MM.1S (cell line): ENCODE measurements at places on chromosomes 1 and 21.

GRCh38 chr1:52193985-52194384, 52.1 kb downstream of the ZFYVE9 start:
- no peak for DNase-seq

DNA sequence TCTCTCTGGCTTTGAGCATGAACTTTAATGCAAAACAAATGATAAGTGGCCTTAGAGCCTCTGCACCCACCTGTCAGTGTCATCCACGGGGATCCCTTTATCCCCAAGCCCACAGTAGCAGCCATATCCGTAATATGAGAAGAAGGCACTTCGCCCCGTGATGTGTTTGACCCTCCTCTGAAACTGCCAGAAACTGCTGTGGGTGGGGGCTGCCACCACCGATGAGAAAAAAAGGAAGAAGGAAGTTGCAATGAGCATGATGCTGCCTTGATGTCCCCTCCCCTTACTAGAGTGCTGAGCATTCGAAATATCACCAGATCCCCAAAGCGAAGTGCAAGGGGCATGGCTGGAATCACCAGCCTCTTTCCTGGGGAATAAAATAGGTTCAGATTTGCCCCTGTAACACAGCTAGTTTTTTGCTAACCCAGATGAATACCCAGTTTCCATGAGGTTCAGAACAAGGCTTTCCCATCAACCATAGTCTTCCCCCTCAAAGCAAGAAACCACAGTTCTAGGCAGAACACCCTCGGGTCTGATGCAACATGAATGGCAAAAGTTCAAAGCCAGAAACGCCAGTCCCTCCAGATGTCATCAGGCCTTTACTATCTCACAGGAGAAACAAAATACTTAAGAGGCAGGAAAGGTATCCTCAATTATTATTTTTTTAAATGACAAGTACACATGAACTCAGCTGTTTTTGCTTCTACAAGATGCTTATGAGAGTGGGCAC, 10.8 kb upstream of the UBXN10 start:
- DNase-seq, result no peak

DNA sequence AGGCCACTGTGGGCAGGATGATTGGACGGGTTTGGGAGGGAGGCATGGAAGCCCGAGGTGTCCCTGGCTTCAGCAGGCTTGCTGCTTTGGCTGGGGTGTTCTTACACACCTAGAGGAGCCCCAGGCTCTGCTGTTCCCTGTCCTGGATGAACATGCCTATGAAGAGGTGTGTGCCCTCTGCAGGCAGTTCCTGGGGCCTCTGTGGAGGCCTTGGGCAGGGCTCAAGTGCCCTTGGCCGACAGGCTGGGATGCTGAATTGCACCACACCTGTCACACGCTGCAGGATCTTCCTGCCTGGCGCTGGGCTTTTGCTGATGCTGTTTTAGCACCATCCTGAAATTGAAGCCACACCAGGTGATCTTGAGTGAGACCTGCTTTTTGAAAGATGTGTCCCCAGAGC, 415.0 kb upstream of the VAMP3 start:
- no peak for DNase-seq

DNA sequence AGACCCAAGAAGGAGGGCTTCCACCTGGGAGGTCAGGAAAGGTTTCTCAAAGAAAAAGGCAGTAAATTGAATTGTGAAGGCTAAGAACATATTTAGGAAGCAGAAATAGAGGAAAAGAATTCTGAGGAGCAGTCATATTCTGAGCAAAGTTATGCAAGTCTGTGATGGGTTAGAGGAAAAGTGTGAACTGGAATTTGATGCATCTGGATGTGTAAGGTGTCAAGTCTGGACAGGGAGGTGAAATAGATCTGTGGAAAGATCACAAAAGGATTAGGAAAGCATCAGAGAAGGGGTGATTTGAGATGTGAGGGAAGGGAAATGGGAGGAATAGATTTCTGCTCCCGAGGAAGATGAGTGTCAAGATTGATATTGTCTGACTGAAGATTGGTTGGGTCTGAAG, 18.1 kb upstream of the PRDM2 start:
- no peak for DNase-seq

DNA sequence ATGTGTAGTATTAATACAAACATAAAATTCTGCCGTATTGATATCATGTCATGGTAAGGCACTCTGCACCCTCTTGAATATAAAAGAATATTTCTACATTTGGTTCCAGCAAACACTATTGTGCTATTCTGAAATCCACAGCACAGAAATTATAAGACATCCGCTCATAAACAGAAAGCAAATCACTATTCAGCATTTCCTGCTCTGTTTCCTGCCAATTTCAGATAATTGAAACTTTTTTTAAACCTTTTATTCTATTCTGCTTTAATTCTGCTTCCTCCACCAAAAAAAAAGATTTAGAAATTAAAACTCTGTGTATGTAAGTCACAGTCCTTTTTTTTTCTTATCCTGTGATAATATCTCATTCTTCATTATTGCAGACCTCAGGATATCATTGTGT, 39.6 kb upstream of the PLEKHO1 start:
- no peak for DNase-seq

DNA sequence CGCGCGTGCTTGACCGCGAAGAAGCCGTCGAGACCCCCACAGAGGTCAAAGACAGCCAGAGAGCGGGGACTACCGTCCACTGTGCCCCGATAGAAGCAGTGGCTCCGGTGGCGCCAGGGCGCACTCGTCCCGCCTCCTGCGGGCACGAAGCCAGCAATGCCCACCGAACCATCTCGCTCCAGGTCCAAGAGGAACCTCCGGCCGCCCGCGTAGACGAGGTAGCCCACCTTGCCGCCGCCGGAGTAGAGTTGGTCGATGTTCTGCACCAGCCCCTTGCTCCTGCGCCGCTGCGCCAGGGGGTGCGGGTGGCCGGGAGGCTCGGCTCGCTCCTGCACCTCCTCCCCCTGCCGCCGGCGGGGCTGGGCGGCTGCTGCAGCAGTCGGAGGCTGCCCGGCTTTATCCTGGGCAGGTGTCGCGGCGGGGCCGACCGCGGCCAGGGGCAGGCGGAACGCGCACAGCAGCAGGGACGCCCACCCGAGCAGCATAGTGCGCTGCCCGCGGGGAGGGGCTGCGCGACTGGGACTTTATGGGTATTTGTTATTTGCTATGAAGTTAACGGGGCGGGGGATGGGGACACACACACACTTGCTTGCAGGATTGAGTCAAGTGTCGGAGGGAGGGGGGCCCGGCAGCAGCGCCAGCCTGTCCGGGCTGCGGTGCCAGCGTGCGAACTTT, 844 bp downstream of the ADAMTS5 start:
- DNase-seq, result no peak

- DNase-seq, result peak; percentile 38
Observed at GRCh38 chr1:17081439-17081838, 27.6 kb upstream of the SDHB start.

GRCh38 chr1:25834894-25835293, 15.1 kb downstream of the MTFR1L start:
- no peak for DNase-seq

DNA sequence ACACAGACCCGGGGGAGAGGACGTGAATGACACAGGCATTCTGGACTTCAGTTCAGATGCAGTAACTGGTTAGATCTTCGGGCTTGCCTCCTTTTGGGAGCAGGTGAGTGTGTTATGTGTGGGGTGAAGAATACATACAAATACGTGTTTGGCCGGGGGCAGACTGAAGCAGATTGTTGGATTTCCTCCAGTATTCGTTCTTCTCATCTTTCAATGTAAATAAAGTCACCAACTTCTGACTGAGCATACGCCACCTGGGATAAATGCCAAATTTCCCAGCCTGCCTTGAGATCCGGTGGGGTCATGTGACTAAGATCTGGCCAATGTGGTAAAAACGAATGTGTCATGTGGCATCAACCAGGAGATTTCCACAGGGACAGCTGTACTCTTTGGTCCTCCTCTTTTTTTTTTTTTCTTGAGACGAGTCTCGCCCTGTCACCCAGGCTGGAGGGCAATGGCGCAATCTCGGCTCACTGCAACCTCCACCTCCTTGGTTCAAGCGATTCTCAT, 189.8 kb downstream of the RGS7 start:
- DNase-seq, result no peak

DNA sequence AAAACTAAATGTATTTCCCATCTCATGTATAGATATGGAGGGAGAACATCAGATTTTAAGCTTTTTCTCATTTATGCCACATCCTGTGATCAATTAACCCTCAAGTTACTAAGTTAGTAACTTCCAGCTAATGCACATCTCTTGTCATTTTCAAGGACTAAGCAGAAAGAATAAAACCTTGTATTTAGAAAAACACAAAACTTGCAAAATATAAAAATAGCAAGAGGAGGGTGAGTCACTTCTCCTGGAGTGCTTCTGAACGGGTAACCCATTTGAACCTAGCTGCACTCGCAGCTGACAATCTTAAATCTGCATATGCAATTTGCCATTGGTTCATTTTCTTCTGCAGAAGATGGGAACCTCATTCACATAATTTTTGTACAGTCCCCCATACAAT, 500.5 kb downstream of the SETD4 start:
- DNase-seq, result no peak

GRCh38 chr1:213698092-213698702, 289.6 kb upstream of the PROX1 start:
- no peak for DNase-seq

DNA sequence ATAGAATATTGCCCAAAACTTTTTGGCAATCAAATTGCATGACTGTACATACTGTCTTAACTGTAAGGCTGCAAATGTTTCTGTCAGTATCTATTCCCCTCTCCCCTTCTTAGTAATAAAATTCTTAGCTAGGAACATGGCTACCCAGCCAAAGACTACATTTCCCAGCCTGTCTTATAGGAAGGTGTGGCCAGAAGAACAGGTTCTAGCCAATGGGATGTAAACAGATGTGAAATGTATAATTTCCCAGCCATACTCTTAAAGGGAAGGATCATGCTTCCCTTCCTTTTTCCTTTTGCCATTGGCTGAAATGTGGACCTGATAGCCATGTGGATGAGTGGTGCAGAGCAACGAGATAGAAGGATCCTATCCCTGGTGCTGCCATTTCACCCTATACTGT, 7.0 kb upstream of the HIVEP3 start:
- DNase-seq, result no peak
